ENCODE measurements at places on chromosomes 11 and 22.
A peak's percentile ranks its signal among the peaks of the same experiment; 100 is the strongest.

GRCh38 chr22:47777426-47777825 lies 1015.0 kb downstream of the TBC1D22A start:
- DNase-seq: no peak

GRCh38 chr11:13208921-13209320 lies 68.7 kb upstream of the BMAL1 start:
- DNase-seq: no peak

GRCh38 chr11:119318240-119319135 lies 1.6 kb upstream of the MCAM start:
- DNase-seq: peak; percentile 81

- peak; percentile 61 for DNase-seq
These were observed 12.7 kb downstream of the LINC01488 start for GRCh38 chr11:69493931-69494821.

DNA sequence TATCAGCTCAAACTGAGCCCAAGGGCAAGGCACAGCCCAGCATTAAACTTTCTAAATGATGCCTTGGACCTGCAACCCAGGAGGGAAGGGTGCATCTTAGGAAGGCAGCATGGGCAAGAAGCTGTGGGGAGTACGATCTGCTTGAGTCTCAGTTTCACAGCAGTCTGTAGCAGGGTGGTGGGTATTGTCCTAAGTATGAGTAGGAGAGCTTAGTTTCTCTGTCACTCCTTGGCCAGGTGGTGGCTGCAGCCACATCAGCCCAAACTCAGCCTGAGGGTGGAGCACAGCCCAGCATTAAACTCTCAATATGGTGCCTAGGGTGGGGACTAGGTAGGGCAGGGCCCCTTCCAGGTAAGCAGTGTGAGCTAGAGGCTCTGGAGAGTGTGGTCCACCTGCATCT lies 85.5 kb downstream of the ACER3 start:
- DNase-seq: no peak

DNA sequence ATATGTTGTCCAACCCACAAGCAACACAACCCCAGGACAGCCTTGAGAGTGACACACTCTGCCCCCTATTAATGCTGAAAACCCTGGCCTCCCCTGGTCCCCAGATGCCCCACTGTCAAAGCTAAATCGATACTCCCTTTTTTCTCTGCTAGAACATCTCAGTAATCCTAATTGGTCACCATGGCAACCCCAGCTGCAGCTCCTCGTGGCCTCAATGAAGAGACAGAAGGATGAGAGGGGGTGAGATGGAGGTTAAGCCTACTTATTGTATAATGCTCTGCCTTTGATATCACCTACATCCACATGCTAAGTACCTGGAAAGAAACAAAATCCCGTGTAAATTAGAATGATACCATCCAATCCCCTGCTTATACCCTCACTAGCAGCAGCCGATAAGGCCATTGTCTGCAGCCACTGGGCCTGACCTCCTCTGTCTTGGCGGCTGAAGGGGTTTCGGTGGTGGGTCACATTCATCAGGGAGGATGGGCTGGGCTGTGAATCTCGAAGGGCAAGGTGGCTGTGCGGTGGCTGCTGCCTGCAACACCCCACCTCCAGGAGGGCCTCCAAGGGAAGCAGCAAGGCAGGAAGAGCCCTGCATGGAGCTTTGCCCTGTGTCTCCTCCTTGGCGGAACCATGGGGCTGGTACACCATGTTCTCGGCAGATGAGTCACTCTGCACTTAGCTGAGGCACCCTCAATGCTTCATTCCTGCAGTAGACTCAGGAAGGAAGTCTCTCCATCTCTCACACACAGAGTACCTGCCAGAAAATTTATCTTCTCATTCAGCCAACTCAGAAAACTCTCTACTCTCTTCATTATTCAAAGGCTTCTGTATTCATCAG lies 399.5 kb downstream of the BUD13 start:
- peak; percentile 16 for DNase-seq

- DNase-seq: peak; percentile 60
These were observed 31.3 kb downstream of the TRAF6 start for GRCh38 chr11:36478700-36479329.

DNA sequence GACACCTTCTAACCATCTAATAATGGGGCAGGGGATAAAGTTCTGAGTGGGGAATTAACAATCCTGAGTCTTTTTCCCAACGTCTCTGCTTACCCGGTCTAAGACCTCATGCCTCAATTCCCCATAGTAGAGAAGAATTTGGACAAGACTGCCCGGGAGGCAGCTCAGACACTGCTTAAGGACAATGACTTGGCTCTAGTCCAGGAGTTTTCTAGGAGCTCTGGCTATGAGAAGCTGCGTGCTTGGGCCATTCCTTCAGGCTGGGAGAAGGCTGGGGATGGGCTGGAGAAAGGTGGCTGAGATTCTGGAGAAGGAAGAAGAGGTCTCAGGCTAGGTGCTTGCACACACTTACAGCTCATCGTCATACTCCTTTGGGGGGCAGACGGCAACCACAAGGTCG lies 19.8 kb upstream of the ABCC8 start:
- peak; percentile 19 for DNase-seq

DNA sequence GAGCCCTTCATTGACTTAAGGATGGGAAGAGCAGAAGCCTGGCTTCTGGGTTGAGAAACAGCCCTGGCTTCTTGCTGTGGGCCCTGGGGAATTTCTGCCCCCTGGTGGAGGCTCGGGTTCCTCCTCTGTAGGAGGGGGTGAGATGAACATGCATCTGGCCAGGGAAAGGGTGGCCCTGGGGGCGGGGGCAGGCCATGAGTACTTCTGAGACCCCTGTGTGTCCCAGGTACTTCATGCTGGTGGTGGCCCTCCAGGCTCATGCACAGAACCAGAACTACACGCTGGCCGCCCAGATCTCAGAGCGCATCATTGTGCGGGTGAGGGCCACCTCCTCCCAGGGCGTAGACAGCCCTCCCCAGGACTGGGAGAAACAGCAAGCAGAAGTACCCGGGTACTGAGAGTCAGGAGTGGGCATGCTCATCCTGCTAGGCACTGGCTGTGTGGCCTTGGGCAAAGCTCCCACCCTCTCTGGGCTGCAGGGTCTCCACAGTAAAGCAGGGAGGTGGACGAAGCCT lies 15.8 kb downstream of the TMEM258 start:
- peak; percentile 50 for DNase-seq

Measured in endothelial cell of umbilical vein (primary cell).